CD8-positive, alpha-beta T cell (primary cell): ENCODE measurements at places on chromosomes 7 and 10.

- DNase-seq: no peak
These were observed 560.5 kb upstream of the GALNT17 start for GRCh38 chr7:70571403-70571934.

- DNase-seq: no peak
These were observed 13.9 kb upstream of the WNT8B start for GRCh38 chr10:100448951-100449350.

DNA sequence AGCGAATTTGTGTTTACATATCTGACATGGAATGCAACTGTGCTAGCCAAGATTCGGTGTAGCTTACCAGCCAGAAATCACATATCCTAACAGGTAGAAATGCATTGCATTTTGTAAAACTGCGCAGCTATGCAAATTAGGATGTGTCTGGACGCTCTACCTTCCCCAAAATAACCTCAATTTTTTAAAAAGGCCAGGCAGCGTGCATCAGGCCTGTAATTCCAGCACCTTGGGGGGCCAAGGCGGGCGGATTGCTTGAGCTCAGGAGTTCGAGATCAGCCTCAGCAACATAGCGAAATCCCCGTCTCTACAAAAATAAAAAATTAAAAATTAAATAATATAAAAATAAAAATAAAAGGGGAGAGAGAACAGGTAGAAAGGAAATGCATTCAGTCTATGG is 305.0 kb downstream of the TYW1 start:
- DNase-seq: no peak

DNA sequence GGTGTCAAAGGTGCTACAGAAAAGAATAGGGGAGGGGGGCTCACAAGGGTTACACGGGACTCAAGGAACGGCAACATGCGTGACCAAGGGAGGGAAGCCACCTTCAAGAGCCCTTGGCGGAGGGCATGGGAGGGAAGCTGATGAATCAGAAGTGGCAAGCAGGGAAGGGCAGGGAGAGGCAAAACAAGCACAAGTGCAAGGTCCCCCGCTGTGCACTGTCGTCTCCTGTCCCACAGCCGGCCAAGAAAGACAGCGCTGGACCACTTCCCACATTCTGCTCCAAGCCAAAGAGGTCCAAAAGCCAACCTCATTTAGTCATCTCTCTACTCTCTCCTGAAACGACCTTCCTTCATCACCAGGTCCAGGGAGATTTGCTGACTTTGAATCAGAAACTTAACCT is 102.7 kb downstream of the CALN1 start:
- no peak for DNase-seq

- DNase-seq: no peak
These were observed 40.0 kb upstream of the PDK4 start for GRCh38 chr7:95636140-95636940.

GRCh38 chr10:130807096-130807495 is 504.4 kb downstream of the TCERG1L start:
- DNase-seq: no peak

GRCh38 chr7:157234271-157234670 is 95.5 kb downstream of the UBE3C start:
- DNase-seq: no peak

DNA sequence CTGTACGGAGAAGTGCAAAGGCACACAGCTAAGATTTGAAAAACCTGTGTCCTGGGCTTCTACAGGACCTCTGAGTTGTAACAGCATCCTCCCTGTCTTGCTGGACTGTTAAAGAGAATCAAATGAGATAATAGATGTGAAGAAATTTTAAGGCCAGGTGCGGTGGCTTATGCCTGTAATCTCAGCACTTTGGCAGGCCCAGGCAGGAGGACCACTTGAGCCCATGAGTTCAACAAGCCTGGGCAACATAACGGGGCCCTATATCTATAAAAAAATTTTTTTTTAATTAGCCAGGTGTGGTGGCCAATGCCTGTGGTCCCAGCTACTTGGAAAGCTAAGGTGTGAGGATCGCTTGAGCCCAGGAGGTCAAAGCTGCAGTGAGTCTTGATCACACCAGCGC is 2.9 kb upstream of the ARHGAP21 start:
- no peak for DNase-seq

DNA sequence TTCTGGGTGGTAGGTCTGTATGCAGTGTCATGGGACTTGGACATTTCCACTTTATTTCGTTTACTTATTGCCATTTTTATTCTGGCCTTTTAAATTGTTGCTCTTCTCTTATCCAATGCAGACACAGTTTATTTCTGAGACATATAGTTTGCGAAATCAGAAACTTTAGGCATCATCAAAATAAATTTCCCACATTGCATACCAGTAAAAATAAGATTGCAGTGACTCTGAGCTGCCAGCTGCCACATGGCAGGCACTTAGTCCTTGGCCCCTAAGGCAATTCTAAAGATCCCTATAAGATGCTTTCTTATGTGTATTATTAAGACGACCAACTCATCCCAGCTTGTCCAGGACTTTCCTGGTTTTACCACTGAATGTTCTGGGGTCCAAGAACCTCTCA is 81.8 kb upstream of the ANKRD1 start:
- DNase-seq: no peak

GRCh38 chr7:134056816-134057215 is 70.3 kb upstream of the LRGUK start:
- DNase-seq: no peak

DNA sequence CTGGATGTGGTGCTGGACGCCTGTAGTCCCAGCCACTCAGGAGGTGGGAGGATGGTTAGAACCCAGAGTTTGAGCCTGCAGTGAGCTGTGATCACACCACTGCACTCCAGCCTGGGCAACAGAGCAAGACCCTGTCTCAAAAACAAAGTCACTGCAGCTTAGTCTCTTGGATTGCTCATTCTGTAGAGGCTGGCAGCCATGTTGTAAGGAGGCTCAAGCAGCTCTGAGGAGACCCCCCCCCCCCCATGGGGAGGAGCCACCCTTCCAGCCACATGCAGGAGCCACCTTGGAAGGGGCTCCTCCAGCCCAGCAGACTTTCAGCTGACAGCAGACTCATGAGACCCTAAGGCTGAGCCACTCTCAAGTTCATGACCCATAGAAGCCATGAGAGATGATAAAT is 68.4 kb downstream of the FOXL3 start:
- no peak for DNase-seq

- no peak for DNase-seq
These were observed 27.5 kb downstream of the COPG2 start for GRCh38 chr7:130641040-130641439.

DNA sequence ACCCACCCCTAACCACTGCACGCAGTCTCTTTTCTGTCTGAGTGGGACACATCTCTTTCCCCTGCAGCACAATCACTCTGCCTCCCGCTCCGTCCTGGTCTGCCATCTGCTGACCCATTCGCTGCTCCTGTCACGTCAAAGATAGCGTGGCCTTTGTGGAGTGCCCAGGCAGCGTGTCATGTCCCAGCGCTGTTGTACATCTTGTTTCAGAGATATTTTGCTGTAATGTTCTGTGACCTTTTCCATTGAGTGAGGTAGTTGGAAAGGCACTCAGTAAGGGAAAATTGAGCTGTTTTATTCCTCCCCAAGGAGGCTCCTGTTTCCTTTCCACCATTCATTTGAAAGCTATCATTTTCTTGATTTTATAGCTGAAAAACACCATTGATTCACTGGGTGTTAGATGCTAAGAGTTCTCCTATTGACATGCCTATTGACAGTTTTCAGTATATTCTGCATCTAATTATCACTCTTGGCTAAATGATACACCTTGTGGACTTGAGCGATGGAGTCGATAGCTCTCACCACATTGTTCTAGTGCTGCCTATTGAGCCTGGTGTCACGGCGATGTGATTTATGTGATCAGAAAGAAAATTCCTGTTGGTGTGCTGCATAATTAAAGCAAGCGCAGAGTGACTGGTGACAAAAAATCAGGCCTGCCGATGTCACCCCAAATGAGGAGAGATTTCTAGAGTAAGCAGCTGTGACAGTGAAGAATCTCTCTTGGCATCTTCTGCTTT is 372.6 kb downstream of the LRMDA start:
- DNase-seq: no peak

- DNase-seq: no peak
These were observed 153.5 kb upstream of the C7orf33 start for GRCh38 chr7:148437043-148437442.

GRCh38 chr7:14902589-14903067 is at the start of gene DGKB:
DGKB (minus strand) TSS chr7:14902751.
- no peak for DNase-seq

- no peak for DNase-seq
These were observed 17.9 kb downstream of the FGFBP3 start for GRCh38 chr10:91891125-91892001.
